ENCODE measurements at places on chromosomes 11 and 22. TPM values are rescaled to one million over a fixed set of nuclear protein-coding genes. Genes with fewer than 3 reads are reported as not detected.

CCDC34 gene
- total RNA-seq: 7.0 TPM

CRACR2B gene
- not detected for total RNA-seq

MEN1 gene
- 17.2 TPM for total RNA-seq

MS4A12 gene
- not detected for total RNA-seq

LPXN gene
- total RNA-seq: 13.3 TPM

GPHA2 gene
- not detected for total RNA-seq

MOGAT2 gene
- not detected for total RNA-seq

GSTT2B gene
- total RNA-seq: 2.6 TPM

OR51I1 gene
- total RNA-seq: 0.34 TPM

FAM181B gene
- under 0.01 TPM for total RNA-seq

MS4A6E gene
- total RNA-seq: not detected

BTG4 gene
- total RNA-seq: not detected

All from melanocyte of skin (primary cell).